Thyroid gland (tissue), 4 donors: ENCODE measurements at places on chromosomes 13 and 19. TPM values are rescaled to one million over a fixed set of nuclear protein-coding genes. Genes with fewer than 3 reads are reported as not detected.
A peak's percentile ranks its signal among the peaks of the same experiment; 100 is the strongest.

The KASH5 gene
- not detected for total RNA-seq

The BRCA2 gene
- 6.3 TPM for total RNA-seq

GRCh38 chr13:50950849-50951248 is 41.3 kb downstream of the RNASEH2B start:
- H3K36me3 ChIP-seq = no peaks in the 10 kb centered on the region
- H3K4me1 ChIP-seq = no peaks in the 10 kb centered on the region
- H3K4me3 ChIP-seq = no peak overlapping the region
- H3K27me3 ChIP-seq = no peaks in the 10 kb centered on the region

GRCh38 chr13:40064154-40065097 is 409.0 kb downstream of the COG6 start:
- DNase-seq = no peak
- H3K4me1 ChIP-seq = peaks cover 3% of the 10 kb centered on the region
- no peak overlapping the region for H3K4me3 ChIP-seq
- no peaks in the 10 kb centered on the region for H3K36me3 ChIP-seq
- no peaks in the 10 kb centered on the region for H3K27me3 ChIP-seq

DNA sequence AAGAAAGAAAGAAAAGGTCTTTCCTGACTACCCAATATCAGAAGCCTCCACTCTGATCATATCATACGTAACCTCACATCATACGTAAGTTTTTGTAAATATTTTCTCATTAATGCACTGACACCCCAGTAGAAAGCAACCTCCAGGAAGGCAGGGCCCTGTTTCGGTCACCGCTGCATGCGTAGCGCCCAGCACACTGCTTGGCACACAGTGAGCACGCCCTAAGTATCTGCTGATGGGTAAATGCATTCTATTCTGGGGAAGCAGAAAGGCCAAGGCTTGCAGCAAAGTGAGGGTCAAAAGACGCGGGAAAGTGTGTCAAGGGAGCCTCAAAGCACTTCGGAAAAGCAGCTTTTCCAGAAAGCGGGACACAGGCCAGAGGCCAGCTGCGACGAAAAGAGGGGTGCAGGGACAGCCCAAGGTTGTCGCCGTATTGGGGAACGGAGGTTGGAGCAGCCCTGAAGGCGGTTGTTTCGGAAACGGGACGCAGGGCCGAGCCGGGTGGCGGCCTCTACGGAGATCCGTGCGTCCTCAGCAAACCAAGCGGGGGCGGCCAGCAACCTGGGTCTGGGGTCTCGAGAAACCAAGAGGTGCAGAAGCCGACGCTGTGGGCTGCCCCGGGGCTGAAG is 463 bp downstream of the SUGP1 start:
- H3K36me3 ChIP-seq = peaks cover 16% of the 10 kb centered on the region
- H3K4me1 ChIP-seq = peaks cover 27% of the 10 kb centered on the region
- H3K27me3 ChIP-seq = no peaks in the 10 kb centered on the region
- peak overlapping the region; percentile 90 for H3K4me3 ChIP-seq

The CABP5 gene
- total RNA-seq = not detected

DNA sequence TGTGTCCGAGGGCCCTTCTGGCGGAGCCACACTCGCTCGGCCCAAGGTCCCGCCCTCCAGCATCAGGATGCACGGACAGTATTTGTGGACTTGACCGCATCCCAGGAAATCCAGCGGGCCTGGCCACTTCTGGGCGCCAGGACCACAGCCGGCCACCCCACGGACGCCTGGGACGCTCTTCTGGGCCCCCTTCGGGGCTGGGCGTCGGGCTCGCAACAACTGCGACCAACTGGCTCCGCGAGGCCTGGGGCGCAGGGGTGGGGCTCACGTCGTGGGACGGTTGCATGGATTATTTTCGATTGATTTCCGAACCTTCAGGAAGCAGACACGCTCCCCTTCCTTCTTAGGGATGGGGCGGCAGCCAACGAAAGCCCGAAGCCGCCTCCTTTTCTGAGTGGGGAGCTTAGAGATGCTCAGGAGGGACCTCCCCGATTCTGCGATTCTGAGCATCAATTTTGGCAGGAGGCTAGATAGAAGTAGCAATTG is 521 bp upstream of the NUP58 start:
- no peaks in the 10 kb centered on the region for H3K27me3 ChIP-seq
- peak overlapping the region; percentile 78 for H3K4me3 ChIP-seq
- H3K4me1 ChIP-seq = peaks cover 39% of the 10 kb centered on the region
- H3K36me3 ChIP-seq = no peaks in the 10 kb centered on the region
- DNase-seq = peak; percentile 23

GRCh38 chr19:8488365-8488764 is 14.1 kb downstream of the PRAM1 start:
- peaks cover 55% of the 10 kb centered on the region for H3K36me3 ChIP-seq
- no peak for DNase-seq
- H3K4me3 ChIP-seq = no peak overlapping the region
- H3K27ac ChIP-seq = no peak overlapping the region
- peaks cover 12% of the 10 kb centered on the region for H3K4me1 ChIP-seq

The NRTN gene
- total RNA-seq = 1.0 TPM
